ENCODE measurements at places on chromosomes 7 and 10.

DNA sequence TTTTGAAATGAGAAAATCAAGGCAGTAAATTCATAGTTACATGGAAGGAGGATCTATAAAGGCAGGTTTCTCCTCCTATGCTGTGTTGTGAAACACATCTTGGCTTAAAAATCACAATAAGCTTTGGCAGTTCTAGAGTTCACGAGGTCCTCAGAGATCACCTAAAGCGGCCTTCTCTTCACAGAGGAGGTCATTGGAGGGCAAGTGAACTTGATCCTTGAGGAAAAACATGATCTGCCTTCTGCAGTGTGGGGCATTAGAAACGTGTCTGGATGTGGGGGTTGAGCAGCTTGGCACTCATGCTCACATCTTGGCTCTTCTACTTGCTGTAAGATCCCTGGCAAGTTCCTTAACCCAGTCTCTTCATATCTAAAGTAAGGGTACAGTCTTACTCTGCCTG lies 96.1 kb upstream of the BMPER start:
- no peak for DNase-seq

GRCh38 chr10:84478151-84478550 lies 149.8 kb downstream of the CCSER2 start:
- no peak for DNase-seq

GRCh38 chr7:76390092-76390491 lies 19.4 kb downstream of the SSC4D start:
- DNase-seq, result no peak

- no peak for DNase-seq
These were observed 19.2 kb downstream of the ERCC6 start for GRCh38 chr10:49519717-49520116.

DNA sequence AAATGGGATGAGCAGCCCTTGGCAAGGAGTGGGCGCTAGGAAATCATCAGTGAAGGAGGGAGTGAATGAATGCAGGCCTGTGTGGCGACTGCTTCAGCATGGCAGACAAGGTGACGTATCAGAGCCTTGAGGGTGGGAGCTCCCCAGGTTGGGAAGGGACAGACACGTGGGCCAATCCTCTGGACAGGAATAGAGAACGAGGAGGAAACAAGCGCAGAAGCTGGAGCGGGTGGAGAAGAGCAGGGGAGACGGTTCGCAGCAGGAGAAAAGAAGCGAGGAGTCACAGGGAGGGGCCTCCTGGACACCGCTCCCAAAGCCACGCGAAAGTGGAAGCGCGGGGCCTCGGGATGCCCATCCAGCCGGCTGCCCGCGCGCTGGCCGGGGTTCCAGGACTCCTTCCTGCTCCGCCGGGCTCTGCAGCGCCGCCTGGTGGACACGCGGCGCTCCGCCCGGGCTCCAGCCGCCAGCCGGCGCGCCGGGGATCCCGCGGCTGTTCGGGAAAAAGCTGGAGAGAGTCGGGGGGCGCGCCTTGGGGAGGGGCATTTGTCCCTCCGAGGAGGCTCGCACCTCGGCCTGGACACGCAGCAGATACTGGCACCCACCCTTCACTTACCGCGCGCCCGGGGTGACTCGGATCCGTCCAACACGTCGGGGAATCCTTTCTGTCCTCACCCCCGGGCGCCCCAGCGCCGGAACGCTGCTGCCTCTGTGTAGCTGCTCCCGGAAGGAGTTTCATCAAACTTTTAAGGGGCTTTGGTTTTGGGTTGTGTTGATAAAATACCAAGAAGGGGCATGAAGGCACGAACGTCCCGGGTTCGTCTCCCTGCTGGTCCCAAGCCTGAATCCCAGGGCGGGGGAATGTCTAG lies 6.3 kb downstream of the ZNF503 start:
- no peak for DNase-seq

DNA sequence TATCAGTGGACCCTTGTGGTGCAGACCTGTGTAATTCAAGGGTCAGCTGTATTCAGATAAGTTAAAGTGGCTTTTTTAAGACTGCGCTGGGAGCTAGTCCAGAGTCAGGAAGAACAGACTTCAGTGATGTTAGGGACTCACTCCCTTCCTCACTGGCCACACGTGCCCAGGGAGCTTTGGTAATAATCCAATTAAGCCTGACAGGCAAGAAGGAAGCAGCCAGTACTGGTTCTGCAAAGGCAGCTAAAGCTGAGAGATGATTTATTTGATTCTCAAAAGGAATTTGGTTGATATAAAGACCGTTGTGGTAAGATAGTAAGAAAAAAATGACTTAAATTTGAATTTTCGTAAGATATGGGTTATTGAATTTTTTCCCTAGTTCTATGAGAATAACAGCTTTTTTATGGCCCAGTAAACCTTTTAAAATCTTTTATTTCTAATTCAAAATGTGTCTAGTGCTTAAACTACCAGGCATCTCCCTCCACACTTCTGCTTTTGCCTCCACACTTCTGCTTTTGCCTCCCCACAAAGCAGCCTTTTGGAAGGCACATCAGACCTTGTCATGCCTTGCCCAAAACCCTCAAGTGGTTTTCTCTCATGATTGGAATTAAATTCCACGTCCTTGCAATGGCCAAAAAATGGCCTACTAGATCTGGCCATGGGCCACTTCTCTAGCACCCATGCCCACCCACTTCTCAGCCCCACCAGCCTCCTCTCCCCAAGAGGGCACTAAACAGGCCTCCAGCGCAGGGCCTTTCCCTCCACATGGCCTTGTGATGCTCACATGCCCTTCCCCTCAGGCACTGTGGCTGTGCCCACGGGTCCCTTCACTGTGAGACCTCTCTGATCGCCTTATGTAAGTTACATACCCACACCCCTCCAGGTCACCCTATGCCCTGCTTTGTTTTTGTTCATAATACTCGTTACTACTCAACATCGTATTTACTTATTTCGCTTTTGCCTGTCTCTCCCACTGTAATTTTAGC lies 92.5 kb downstream of the POU6F2 start:
- DNase-seq, result no peak

DNA sequence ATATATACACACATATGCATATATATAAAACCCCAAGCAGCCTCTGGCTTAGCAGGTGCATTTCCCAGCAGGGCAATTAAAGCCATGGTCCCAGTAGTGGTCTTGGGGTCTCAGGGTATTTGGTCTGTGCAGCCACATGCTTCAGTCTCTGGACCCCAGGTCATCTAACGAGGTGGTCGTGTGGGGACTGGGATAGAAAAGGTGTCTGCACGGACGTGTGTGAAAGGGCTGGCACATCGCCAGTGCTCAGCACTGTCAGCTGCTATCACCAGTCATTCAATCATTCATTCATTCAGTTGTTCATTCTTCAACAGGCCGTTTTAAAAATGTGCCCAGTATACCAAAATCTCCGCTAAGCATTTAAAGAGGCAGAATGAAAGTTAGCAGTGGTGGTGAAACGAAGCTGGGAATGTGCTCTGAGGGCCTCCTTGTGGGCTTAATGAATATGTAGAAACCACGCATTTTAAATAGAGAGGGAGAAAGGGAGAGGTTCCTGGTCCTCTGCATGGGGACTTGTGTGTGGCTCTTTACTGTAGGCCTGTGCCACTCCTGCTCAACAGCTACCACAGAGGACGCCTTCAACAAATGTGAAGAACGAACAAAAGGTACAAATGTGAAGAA lies 170.4 kb downstream of the EGFR start:
- DNase-seq, result no peak

- DNase-seq, result no peak
These were observed 53.5 kb downstream of the BMS1 start for GRCh38 chr10:42836096-42836495.

DNA sequence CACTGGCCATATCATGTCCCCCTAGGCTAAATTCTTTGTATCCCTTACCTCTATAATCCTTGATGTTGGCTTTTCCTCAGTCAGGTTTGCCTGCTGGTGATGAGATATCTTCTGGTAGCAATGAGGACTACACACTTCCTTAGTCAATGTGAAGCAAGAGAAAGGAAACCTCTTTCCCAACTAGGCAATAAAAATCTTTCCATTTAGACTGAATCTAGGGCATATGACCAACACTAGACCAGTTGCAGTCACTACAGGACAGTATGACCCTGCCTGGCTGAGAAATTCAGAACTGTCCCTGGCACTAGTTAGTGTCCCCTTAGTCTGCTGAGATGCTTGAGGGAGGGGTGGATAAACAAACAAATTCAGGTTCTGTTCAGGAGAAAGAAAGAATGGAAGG lies 142.6 kb downstream of the RNLS start:
- no peak for DNase-seq

DNA sequence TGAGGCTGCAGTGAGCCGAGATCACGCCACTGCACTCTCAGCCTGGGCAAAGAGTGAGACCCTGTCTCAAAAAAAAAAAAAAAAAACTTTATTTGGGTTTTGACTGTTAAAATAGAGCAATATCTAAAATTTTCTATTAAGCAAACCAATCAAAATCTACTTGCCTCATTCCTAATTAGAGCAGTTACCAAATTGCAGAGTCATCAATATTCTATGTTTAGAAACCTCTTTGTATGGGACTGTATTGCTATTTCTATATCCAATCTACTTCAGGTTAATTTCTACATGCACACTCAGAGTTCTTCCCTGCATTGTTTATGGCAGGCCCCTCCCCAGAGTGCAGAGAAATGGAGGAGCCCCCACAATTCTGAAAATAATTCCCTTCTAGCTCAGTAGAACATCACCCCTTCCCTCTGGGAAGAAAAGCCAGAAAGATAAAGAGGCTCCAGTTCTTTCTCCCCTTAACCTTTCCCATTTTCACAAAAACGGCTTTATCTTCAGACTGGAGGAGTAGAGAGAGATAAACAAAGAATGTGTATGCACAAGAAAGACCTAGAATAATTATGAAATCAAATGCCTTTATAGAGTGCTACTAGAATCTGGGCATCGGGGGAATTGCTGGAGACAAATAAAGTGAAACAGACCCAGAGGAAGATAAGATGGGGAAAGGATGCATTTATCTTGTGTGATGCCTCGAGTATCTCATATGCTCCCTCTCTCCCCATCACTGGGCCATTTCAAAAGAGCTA lies 17.9 kb downstream of the SCRN1 start:
- no peak for DNase-seq

DNA sequence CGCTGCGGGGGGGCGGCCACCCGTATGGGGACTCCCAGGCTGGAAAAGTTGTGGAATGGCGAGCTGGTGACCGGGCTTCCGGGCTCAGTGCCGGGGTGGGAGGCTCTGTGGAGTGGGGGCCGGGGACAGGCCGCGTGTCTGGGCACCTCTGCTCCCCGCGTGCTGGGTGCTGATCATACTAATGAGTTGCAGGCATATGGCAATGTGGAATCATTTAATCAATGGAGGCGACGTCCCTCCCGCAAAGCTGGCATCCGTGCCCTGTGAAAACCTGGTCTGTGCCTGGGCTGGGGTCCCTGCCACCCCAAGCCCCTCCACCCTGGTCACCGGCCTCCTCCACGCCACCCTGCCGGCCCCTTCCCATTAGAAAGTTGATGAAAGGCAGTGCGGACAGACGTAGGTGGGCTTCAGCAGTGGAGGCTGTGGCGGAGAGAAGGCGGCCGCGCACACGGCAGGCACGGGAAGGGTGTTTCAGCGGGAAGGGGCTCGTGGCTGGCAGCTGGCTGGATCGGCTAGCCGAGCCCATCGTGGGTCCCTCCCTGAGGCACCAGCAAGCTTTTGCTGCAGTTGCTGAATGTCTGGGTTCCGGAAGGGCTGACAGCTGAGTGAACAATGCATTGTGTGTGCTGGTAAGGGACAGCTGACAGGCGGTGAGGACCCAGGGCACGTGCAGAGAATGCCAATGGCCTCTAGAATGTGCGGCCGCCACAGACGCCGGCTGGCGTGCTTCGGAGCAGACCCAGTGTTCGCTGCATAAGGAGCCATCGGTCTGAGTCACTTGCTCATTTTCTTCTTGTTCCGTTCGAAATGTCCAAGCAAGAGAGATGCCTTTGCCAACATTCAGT lies 1.5 kb downstream of the ADGRA1 start:
- DNase-seq, result no peak

GRCh38 chr10:2340831-2341647 lies 603.7 kb upstream of the ADARB2 start:
- no peak for DNase-seq

DNA sequence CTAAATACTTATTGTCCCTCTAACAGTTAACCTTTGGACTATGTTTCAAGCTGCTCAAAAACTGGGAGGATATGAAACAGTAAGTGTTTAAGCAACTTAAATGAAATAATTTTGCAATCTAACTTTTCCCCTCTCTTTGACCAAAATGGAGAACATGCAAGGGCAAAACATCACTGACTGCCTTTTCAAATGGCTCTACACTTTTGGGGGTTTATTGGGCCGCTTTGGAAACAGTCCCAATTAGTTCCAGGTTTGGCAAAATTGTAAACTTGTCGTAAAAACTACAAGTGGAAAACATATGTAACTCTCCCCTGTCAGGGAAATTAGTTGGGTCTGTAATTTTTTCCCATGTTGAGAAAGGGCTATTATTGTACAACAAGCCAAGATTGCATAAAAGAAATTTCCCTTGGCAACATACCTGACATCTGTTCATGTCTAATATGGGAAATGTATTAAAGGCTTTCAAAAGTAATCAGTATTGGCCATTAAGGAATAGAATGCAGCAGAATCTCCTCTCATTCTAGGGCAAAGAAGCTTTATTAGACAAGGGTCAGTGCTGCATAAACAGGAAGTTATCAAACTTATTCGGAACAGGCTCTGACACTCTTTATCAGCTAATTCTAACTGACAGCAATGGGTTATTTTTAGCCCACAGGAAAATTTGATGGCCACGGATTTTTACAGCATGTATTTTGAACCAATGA lies 157.9 kb downstream of the ARID5B start:
- DNase-seq, result no peak

- DNase-seq, result no peak
These were observed 45.5 kb upstream of the CCDC3 start for GRCh38 chr10:13046851-13047528.

GRCh38 chr10:62136931-62137330 lies 131.7 kb downstream of the RTKN2 start:
- DNase-seq, result no peak

DNA sequence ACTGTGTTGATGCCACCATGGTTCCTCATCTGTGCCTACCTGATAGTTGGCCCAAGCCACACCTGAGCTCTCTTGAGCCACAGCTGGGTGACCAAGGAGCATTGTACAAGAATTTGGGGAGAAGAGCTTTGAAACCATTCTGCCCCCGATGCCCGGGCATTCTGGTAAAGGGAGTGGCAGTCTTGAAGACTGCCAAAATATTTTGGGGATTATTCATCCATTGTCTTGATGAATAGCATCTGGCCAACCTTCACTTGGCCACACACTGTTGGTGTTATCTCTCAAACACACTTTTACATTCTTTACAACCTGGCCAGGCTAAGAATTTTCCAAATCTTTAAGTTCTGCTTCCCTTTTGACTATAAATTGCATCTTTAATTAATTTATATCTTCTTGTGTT lies 113.1 kb upstream of the PCBD1 start:
- DNase-seq, result no peak

- DNase-seq, result no peak
These were observed 593 bp upstream of the PILRA start for GRCh38 chr7:100372694-100373093.

GRCh38 chr7:48337012-48337621 lies 165.9 kb downstream of the ABCA13 start:
- DNase-seq, result no peak

GRCh38 chr7:39847227-39847626 lies 102.8 kb upstream of the CDK13 start:
- DNase-seq, result no peak

Data from stimulated activated CD4-positive, alpha-beta T cell treated with anti-CD3 and anti-CD28 coated beads, TNF-alpha, amount 100 ng/mL, for 4 hours (primary cell).